ENCODE measurements at places on chromosomes 7 and 10. TPM values are rescaled to one million over a fixed set of nuclear protein-coding genes. Genes with fewer than 3 reads are reported as not detected.

The EBLN1 gene
- total RNA-seq, result not detected

The EPO gene
- total RNA-seq, result not detected

The CAMK2G gene
- 36.2 TPM for total RNA-seq

The MGAM2 gene
- 0.61 TPM for total RNA-seq

The ALOX5 gene
- 128 TPM for total RNA-seq

The ZWINT gene
- 3.2 TPM for total RNA-seq

The CTAGE8 gene
- total RNA-seq, result 4.9 TPM

The MOGAT3 gene
- total RNA-seq, result not detected

The PSMG3 gene
- 20.3 TPM for total RNA-seq

The PTPN20 gene
- total RNA-seq, result 2.6 TPM

The SERPINE1 gene
- total RNA-seq, result 13.7 TPM

The ANKRD26 gene
- total RNA-seq, result 6.7 TPM

The CUBN gene
- 1.3 TPM for total RNA-seq

The JMJD1C gene
- 84.2 TPM for total RNA-seq

The ASB4 gene
- 0.49 TPM for total RNA-seq

The RNF148 gene
- total RNA-seq, result 1.9 TPM

The PNLIP gene
- not detected for total RNA-seq

The PGAM2 gene
- 1.1 TPM for total RNA-seq
